ENCODE measurements at places on chromosomes 3 and 15. TPM values are rescaled to one million over a fixed set of nuclear protein-coding genes. Genes with fewer than 3 reads are reported as not detected.

Gene PLA2G4B
- 0.45 TPM for total RNA-seq

Gene MYZAP
- 0.17 TPM for total RNA-seq

Gene ECT2
- 57.0 TPM for total RNA-seq

Gene MESP2
- total RNA-seq, result 1.3 TPM

Gene GLDN
- 0.30 TPM for total RNA-seq
